A549 treated with Mapracorat at 1 μM for 4 hours (cell line): ENCODE measurements at places on chromosomes 5 and 9. TPM values are rescaled to one million over a fixed set of nuclear protein-coding genes. Genes with fewer than 3 reads are reported as not detected.

The LCN1 gene
- not detected in 5 replicates for total RNA-seq

The IL5 gene
- not detected in 5 replicates for total RNA-seq

The PRR16 gene
- total RNA-seq = not detected in 5 replicates

The CHSY3 gene
- total RNA-seq = 0.04 to 0.18 TPM (median 0.15 TPM) in 5 replicates

The AMBP gene
- 6.7 to 9.1 TPM (median 7.4 TPM) in 5 replicates for total RNA-seq
